ENCODE measurements at places on chromosomes 1 and 21.

DNA sequence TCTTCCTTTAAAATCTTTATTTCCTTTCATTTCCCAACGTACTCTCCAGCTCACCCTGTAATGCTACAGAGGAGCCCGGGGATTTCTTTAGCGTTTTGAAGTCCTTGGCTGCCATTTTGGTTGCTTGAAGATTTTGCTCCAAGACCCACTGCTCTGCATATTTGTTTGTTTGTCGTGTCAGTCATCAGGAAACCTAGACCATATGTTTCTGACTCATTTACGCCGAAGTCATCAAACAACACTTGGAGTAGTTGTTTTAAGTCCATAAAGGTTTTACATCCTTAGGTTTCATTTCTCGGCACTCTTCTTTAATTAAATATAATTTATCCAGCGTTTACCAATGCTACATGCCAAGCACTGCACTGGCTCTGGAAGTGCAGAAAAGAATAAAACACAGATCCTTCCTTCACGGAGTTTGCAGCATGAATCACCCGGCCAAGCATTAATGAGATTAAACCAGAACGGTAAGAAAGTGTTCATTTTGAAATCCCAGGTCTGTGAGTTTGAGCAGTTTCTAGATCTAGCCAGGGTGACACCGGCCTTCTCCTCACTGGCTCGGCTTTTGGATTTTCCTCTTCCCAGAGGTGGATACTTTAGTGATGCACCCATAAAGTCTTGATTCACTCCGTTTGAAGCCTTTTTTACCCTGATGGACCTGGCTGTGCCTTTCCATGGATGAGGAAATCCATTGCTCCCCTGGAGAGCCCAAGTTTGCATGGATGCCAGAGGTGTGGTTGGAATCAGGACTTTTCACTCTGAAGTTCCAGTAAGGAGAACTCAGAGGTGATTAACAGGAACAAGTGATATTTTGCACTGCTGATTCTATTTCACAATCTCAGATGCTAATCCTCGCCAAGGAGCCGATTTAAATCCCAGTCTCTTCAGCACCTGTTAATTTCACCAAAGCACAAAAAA lies 109.3 kb downstream of the KAZN start:
- no peaks in the 10 kb centered on the region for H3K36me3 ChIP-seq
- H3K27me3 ChIP-seq = no peaks in the 10 kb centered on the region
- no peak for DNase-seq
- no peak overlapping the region for H3K27ac ChIP-seq

DNA sequence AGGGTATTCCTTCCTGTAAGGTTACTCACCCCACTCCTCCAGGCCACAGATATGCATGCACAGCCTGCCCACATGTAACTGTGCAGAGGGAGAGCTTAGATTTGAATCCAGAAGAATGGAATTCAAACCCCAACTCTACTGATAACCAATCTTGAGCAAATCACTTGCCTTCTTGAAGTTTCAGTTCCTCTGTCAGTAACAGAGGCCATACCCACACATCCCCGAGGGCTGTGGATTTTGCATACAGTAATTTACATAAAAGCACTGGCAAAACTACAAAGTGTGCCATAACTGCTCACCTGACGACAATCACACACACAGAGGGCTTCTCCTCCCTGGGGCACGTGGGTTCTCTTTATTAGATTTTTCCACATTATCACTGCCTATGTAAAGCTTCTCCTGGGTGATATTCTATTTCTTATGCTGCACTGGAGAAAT lies 18.6 kb downstream of the CD247 start:
- peaks cover 34% of the 10 kb centered on the region for H3K27me3 ChIP-seq
- no peak overlapping the region for H3K27ac ChIP-seq
- H3K36me3 ChIP-seq = no peaks in the 10 kb centered on the region
- H3K4me3 ChIP-seq = no peak overlapping the region
- H3K4me1 ChIP-seq = no peaks in the 10 kb centered on the region

- H3K4me3 ChIP-seq = no peak overlapping the region
- H3K36me3 ChIP-seq = no peaks in the 10 kb centered on the region
- no peaks in the 10 kb centered on the region for H3K27me3 ChIP-seq
- no peak for DNase-seq
- H3K27ac ChIP-seq = no peak overlapping the region
These were observed 32.9 kb upstream of the RNF187 start for GRCh38 chr1:228454238-228454637.

DNA sequence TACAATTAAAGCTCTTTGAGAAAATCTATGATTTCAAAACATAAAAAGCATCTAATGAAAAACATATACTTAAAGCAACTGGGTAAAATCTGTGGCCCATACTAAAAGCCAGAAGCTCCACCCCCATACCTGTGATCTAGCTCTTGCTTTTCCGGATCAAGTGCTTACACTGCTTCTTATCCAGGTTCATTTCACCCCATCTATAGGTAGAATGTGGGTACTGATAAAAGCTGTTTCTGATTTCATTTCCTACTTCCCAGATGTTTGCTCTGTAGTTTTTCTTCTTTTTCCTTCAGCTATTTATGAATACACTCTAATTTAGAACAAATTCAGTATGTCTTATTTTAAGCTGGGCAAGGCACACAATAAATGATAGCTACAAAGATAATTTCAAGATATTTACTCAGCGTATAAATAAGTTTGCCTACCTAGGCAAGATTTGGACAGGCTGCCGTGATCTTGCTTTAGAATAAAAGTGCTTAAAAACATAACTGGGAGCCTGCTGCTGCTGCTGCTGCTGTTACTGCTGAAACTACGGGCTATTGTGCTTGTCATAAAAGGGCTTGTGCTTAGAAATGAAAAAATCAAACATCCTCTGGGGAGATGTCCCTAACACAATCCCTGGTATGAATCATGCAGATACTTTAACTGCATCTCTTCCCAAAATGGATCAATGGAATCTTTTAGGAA lies 2.1 kb downstream of the SIPA1L2 start:
- no peaks in the 10 kb centered on the region for H3K36me3 ChIP-seq
- H3K4me3 ChIP-seq = no peak overlapping the region
- peaks cover 2% of the 10 kb centered on the region for H3K4me1 ChIP-seq
- DNase-seq = peak; percentile 52
- H3K27ac ChIP-seq = 0 out of 2 replicates have a peak overlapping the region, but pooled peaks have one; percentile 22
- H3K27me3 ChIP-seq = no peaks in the 10 kb centered on the region

DNA sequence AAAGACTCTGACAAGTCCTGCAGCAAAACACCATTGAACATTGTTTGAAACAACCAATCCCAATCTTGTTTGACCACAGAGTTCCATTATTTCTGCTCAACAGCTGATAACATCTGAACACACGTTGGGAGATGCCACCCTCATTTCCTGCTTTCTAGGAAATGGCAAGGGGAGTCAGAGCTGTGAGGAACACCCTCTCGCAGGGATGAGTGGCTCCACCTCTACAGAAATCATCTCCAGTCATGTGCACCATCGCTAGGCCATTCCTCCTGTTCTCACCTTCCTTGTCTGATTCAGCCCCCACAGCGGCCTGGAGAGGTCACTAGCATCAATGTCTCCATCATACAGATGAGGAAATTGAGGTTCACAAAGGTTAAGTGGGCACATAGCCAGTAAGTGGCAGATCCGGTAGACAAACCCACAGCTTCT lies 22.4 kb upstream of the RUNX3 start:
- H3K4me1 ChIP-seq = peaks cover 44% of the 10 kb centered on the region
- H3K36me3 ChIP-seq = no peaks in the 10 kb centered on the region
- H3K4me3 ChIP-seq = no peak overlapping the region
- H3K27me3 ChIP-seq = no peaks in the 10 kb centered on the region
- H3K27ac ChIP-seq = no peak overlapping the region
- no peak for DNase-seq

DNA sequence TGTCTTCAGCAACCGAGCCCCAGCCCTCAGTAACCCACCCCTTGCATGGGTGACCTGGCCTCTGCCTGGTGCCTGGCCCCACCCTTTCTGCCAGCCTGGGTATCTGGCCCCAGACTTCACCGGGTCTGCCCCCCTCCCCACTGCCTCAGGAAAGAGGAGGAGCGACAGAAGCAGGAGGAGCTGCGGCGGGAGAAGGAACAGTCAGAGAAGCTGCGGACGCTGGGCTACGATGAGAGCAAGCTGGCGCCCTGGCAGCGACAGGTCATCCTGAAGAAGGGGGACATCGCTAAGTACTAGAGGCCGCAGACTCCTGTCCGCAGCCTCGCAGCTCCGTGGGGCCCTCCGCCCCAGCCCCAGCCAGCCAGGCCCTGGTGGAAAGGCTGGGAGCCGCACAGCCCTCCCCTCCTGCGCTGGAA lies 6.1 kb downstream of the TNFRSF25 start:
- no peak for DNase-seq

DNA sequence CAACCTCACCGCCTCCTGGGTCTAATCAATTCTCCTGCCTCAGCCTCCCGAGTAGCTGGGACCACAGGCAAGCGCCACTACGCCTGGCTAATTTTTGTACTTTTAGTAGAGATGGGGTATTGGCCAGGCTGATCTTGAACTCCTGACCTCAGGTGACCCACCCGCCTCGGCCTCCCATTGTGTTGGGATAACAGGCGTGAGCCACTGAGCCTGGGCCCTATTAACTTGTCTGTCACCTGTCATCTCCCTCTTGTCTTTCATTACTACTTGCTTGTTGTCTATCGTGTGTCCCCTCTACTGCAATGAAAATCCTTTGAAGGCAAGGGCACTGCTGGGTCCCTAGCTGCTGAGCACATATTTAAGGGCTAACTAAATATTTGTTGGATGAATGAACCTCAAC lies 3.4 kb downstream of the UQCRHL start:
- H3K27ac ChIP-seq = no peak overlapping the region
- H3K4me1 ChIP-seq = peaks cover 25% of the 10 kb centered on the region
- DNase-seq = no peak
- no peak overlapping the region for H3K4me3 ChIP-seq

- H3K4me3 ChIP-seq = peak within 1 kb of the TSS; percentile 99
- H3K36me3 ChIP-seq = peaks cover 37% of the 10 kb centered on the region
These were observed at the start of gene TMEM240 for GRCh38 chr1:1540090-1540817. TMEM240 (minus strand) TSS chr1:1540624; CDS start chr1:1540346, 278 bp downstream.

DNA sequence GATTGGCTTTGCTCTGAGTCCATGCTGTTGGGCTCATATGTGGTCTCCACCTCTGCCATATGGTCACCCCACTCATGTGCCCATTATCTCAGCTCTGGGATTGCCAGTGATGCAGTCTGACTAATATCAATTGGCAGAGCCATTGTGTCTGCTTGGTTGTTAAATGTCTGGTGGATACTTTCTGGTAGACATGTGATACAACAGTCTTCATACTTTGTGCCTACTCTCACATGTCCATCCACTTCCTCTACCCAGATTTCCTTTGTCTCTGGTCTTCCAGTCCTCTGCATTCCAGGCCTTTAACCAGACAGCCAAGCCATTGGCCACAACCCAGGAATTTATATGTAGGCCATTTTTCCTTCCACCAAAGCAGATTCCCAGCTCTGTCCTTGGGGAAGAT lies 30.8 kb upstream of the DIPK1A start:
- peaks cover 2% of the 10 kb centered on the region for H3K27me3 ChIP-seq
- H3K27ac ChIP-seq = no peak overlapping the region
- peak; percentile 6 for DNase-seq
- H3K36me3 ChIP-seq = no peaks in the 10 kb centered on the region

DNA sequence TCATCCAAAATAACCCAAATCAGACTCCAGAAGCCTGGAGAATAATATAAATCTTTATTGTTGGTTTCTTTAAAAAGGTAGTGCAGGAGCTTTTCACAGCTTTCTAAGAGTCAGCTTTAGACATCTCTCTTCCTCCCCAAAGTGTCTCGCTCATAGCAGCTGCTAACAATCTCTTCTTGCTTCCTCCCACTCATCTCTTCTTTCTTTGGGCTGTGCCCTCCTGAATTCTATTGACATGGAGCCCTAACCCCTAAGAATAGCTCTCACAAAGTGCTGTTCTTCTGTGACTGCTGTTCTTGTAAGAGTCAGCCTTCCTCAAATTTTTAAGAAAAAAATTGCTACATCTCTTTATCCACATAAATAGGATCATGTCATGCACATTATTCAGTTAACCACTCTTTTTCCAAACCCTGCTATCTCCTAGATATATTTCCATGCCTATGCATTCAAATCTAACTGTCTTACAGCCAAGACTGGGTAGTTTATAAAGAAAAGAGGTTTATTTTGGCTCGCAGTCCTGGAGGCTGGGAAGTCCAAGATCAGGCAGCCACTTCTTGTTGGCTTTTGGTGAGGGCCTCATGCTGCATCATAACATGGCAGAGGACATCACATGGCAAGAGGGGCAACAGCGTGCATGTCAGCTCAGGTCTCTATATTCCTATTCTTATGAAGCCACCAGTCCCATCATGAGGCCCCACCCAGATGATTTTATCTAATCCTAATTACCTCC lies 301.0 kb upstream of the POU3F1 start:
- no peaks in the 10 kb centered on the region for H3K36me3 ChIP-seq
- no peaks in the 10 kb centered on the region for H3K27me3 ChIP-seq
- H3K27ac ChIP-seq = no peak overlapping the region
- DNase-seq = no peak

DNA sequence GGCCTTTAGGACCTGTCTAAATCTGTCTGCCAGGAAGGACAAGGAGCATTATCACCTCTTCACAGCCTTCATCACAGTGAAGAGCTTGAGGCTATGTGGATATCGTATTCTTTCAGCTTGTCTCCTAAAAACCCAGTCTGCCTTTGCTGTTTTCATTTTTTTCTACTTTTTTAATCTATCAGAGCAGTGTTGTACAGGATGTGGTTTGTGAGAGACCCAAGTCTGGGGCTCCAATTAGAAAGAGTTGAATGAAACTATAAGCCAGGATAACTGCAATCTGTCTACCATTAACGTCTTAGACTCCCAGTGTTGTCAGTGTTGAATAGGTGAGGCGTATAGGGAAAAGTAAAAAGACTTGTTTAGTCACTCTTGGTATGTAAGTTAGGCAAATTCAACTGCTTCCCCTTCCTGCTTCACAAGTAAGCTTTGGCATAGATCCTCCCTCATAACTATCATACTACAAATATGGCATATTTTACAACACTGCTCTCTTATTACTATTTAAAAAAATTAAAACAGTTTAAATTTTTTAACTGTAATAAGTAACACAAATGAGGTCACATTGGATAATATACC lies 1225.8 kb upstream of the PRMT6 start:
- no peak overlapping the region for H3K4me3 ChIP-seq
- H3K27me3 ChIP-seq = no peaks in the 10 kb centered on the region
- no peak for DNase-seq
- no peaks in the 10 kb centered on the region for H3K4me1 ChIP-seq

- no peak overlapping the region for H3K4me3 ChIP-seq
- no peaks in the 10 kb centered on the region for H3K36me3 ChIP-seq
- DNase-seq = no peak
- H3K27me3 ChIP-seq = no peaks in the 10 kb centered on the region
These were observed 46.4 kb upstream of the RASAL2 start for GRCh38 chr1:178047403-178048093.

DNA sequence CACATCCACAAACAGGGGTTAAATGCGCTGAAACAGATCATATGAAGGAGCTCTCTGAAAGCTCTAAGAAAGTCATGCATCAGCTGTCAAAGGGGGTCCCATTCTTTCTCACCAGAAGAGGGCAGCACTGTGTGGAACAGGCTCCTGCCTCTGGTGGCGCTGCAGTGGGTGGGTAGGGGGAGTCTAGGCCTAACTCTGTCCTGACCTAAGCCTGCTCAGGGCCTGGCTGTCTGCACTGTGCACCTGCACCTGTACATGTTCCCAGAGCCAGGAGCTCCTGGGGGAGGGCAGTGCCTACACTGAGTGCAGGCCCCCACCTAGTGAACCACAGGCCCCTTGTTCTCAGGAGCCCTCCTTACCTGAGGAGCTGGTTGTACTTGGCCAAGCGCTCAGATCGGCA lies 16.0 kb downstream of the ENO1 start:
- DNase-seq = no peak
- H3K27ac ChIP-seq = no peak overlapping the region
- peaks cover 10% of the 10 kb centered on the region for H3K4me1 ChIP-seq
- H3K27me3 ChIP-seq = no peaks in the 10 kb centered on the region

GRCh38 chr21:21508859-21509258 lies 510.6 kb downstream of the NCAM2 start:
- no peak overlapping the region for H3K27ac ChIP-seq
- H3K27me3 ChIP-seq = no peaks in the 10 kb centered on the region
- no peaks in the 10 kb centered on the region for H3K36me3 ChIP-seq
